Central memory CD4-positive, alpha-beta T cell (primary cell): ENCODE measurements at places on chromosomes 16 and 17.

DNA sequence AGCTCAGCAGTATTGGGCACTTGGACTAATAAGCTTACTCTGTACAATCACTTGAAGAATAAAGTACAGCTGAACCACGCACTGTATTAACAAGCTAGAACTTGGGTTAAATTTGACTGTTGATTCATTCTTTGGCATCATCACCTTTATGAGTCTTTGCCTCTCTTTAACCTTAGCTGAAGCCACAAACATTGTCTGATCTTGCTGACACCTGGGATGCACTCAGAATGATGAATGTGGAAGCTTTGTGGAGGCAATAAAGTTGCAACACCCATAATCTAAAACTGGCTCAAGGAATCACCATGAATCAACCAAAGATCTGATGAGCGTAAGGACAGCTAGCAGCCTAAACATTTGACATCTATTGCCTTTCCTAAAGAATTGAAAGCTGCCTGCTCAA is 590.6 kb upstream of the SOX9 start:
- no peak for DNase-seq

- DNase-seq = no peak
Measured at GRCh38 chr17:79544142-79544914, 66.5 kb downstream of the RBFOX3 start.

GRCh38 chr17:68592009-68592408 is 9.2 kb downstream of the FAM20A start:
- no peak for DNase-seq

DNA sequence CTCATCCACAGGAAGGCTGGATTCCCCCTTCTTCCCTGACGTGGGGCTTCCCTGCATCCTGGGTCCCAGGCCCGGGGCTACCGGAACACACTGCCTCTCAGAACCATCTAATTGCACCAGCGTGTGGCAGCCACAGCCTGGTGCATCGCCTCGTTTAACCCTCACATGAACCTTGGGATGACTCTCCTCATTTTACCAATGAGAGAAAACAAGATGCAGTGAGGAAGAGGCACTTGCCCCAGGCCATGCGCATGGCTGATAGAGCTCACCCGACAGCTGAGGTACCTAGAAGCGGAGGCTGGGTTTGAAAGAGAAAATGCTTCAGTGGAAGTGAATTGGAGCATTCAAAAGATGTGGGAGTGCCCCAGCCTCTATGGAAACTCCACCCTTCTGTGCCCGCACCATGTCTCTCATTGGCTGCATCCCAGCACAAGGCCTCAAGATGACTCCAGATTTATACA is 162.3 kb downstream of the KATNIP start:
- DNase-seq = no peak

DNA sequence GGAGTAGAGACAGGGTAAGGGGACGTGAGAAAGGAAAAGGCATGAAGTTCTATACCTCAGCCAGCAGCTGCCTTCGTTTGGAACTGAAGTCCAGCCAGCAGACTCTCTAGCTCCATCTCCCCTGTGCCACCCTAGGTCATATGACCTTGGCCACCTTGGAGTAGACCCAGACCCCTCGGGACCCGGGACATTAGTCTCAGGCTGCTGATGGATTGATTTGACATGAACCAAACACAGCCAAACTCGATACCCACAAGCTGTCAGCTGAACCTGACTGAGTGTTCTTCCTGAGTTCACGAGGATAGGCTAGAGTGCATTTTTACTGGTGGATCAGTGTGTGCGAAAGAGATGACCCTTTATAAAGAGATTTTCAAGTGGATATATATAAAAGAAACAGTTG is 68.5 kb downstream of the YPEL2 start:
- no peak for DNase-seq

- DNase-seq = no peak
Measured at GRCh38 chr16:65773301-65773874, 593.1 kb upstream of the CDH5 start.
